Effector CD8-positive, alpha-beta T cell (primary cell): ENCODE measurements at places on chromosomes 13 and 19.

- no peak for DNase-seq
Observed at GRCh38 chr13:30871588-30872275, 34.3 kb upstream of the MEDAG start.

- DNase-seq: no peak
Observed at GRCh38 chr19:16814526-16815100, 14.6 kb upstream of the SIN3B start.

- no peak for DNase-seq
Observed at GRCh38 chr13:77831866-77832265, 86.8 kb downstream of the EDNRB start.

GRCh38 chr19:4525563-4526002, 7.3 kb upstream of the PLIN4 start:
- no peak for DNase-seq

DNA sequence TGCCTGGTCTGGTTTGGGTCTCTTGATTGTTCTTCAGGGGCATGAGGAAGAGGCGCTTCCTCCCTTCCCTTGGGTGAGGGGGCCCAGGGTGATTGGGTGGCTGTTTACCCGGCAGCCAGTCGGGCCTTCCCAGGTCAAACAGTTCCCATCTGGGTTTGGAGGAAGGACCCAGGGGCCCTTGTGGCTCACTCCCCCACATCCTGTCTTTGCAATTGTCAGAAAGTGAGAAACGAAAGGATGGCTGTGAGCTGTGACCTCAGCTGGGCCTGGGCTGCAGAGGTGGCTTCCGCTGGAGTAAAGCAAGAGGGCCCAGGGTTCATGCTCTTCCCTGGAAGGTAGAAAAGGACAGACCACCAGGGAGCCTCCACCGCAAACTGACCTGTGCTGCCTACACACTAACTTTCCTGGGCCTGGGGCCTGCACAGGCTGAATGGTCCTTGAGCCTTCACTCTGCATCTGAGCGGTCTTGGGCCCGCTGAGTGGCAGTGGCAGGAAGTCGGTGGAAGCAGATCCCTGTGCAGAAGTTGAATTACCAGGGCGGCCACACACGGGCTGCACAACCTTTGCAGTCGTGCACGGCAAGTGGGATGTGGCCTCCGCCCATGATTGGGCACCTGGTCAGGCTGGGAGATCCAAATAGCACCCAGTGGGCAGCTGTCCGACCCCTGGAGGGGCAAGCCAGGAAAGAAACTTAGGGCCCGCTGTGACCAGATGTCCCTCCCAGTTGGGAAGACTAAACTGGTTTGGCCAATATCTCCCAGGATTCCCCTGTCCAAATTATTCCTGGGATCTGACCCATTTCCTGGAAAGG, 5.3 kb upstream of the CD79A start:
- peak; percentile 11 for DNase-seq

GRCh38 chr13:75610466-75610865, 25.7 kb upstream of the LMO7 start:
- no peak for DNase-seq

- DNase-seq: peak; percentile 10
Observed at GRCh38 chr19:10339380-10339960, at the start of gene ICAM3. ICAM3 (minus strand) TSS chr19:10339624; CDS start chr19:10339614, 10 bp downstream.

- no peak for DNase-seq
Observed at GRCh38 chr13:105937451-105937850, 598.0 kb downstream of the EFNB2 start.

GRCh38 chr19:55549500-55550320, 4.4 kb upstream of the SBK3 start:
- DNase-seq: no peak

DNA sequence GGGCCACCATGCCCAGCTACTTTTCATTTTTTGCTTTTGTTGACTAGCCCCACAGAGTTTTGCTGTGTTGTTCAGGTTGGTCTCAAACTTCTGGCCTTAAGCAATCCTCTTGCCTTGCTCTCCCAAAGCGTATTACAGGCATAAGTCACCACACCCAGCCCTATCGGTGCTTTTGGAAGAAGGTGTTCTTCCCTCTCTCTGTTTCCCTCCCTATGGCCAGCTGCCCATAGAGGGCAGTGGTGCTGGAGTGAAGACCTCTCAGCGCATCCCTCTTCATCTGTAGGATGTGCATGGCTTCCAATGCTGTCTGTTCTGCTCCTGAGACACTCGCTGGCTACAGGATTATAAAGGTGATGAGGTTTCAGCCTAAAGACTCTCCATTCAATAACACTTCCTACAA, 1.3 kb upstream of the CD22 start:
- DNase-seq: no peak

GRCh38 chr13:113458253-113459065, 5.2 kb upstream of the ADPRHL1 start:
- no peak for DNase-seq

- no peak for DNase-seq
Observed at GRCh38 chr13:58024103-58024502, 392.6 kb downstream of the PCDH17 start.

GRCh38 chr19:35754370-35755130, 2.3 kb downstream of the HSPB6 start:
- no peak for DNase-seq
